PC-3 (cell line): ENCODE measurements at places on chromosomes 6 and 20. TPM values are rescaled to one million over a fixed set of nuclear protein-coding genes. Genes with fewer than 3 reads are reported as not detected.

Gene OR2J3
- total RNA-seq = 0.29 TPM in 1 of 2 replicates, not detected in the other

Gene EYA4
- total RNA-seq = 10.0 and 11.6 TPM in 2 replicates

Gene PDE7B
- total RNA-seq = not detected in 2 replicates

Gene LBP
- not detected in 2 replicates for total RNA-seq

Gene FNDC1
- not detected in 2 replicates for total RNA-seq

Gene TRAPPC3L
- total RNA-seq = not detected in 2 replicates

Gene OR12D3
- not detected in 2 replicates for total RNA-seq

Gene ADGB
- total RNA-seq = not detected in 2 replicates

GRCh38 chr6:29611426-29611825, 21.6 kb downstream of the GABBR1 start:
- H3K27ac ChIP-seq = no peak overlapping the region
- DNase-seq = no peak
- no peaks in the 10 kb centered on the region for H3K4me1 ChIP-seq

DNA sequence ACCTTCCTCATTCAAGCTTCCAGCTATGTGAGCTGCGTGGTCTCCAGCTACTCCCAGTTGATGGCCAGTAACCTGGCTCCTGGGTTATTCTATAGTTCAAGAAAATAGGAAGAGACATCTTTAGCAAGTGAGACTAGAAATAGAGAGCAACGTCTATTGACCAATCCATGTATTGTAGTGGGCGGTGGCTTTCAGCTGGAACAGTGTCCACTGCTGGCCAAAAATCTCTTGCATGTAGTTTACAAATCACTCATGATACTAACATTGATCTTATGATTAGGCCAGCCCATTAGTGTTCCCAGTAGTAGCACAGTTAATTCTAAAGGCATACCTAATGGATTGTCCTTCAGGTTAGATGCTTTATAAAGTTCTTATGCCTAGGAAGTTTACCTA, 58.9 kb upstream of the SCP2D1 start:
- no peak for DNase-seq
- no peak overlapping the region for H3K27ac ChIP-seq
- no peaks in the 10 kb centered on the region for H3K4me1 ChIP-seq
- no peaks in the 10 kb centered on the region for H3K27me3 ChIP-seq
- H3K4me3 ChIP-seq = no peak overlapping the region

DNA sequence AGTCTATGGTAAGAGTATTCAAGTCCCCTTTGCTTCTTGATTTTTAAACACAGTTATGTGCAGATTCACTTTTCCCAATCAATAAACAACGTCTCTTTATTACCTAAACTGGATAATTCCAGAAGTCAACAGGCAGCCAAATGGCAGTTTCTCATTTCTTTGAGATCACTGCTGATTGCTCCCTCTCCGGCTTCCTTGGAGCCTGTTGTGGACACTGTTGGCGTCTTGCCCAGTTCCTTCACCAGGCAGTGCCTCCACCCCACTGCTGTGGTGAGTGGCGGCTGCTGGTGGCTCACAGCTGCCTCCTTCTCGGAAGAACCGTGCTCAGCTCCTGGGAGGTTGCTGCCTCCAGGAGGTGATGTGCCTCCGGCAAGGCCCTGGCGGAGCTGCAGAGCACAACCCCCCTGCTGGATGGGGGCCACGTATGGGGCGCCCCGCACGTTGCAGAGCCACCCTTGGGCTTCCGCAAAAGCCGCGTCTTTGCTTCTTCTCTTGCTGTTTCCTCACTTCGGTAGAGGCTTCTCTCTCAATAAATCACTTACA, 105.1 kb upstream of the CNKSR3 start:
- H3K27me3 ChIP-seq = no peaks in the 10 kb centered on the region
- no peak overlapping the region for H3K27ac ChIP-seq
- peak overlapping the region; percentile 53; the same call in 1 of the 2 replicates for H3K4me3 ChIP-seq
- DNase-seq = peak; percentile 72
- peaks cover 14% of the 10 kb centered on the region; the same call in 1 of the 2 replicates for H3K4me1 ChIP-seq
- H3K36me3 ChIP-seq = no peaks in the 10 kb centered on the region

DNA sequence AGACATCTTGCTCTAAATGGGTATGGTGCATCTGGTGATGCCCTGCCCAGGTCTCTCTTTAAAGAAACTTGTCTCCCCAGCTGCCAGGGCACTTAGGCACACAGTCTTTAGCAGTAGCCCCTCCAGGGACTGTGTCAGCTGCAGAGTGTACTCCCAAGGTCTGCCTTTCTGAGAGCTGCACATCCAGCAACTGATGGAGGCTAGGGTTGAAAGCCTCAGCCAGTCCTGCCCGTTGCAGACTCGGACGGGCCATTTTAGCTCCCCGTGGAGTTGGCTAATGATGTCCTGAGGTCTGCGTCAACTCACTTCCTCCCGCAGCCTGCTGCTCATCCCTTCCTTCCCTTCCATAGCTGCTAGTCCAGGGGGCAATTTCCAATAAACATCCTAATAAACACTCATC, 381.8 kb downstream of the PTPRT start:
- no peaks in the 10 kb centered on the region for H3K36me3 ChIP-seq
- no peak overlapping the region for H3K4me3 ChIP-seq
- H3K4me1 ChIP-seq = no peaks in the 10 kb centered on the region
- H3K27me3 ChIP-seq = no peaks in the 10 kb centered on the region

DNA sequence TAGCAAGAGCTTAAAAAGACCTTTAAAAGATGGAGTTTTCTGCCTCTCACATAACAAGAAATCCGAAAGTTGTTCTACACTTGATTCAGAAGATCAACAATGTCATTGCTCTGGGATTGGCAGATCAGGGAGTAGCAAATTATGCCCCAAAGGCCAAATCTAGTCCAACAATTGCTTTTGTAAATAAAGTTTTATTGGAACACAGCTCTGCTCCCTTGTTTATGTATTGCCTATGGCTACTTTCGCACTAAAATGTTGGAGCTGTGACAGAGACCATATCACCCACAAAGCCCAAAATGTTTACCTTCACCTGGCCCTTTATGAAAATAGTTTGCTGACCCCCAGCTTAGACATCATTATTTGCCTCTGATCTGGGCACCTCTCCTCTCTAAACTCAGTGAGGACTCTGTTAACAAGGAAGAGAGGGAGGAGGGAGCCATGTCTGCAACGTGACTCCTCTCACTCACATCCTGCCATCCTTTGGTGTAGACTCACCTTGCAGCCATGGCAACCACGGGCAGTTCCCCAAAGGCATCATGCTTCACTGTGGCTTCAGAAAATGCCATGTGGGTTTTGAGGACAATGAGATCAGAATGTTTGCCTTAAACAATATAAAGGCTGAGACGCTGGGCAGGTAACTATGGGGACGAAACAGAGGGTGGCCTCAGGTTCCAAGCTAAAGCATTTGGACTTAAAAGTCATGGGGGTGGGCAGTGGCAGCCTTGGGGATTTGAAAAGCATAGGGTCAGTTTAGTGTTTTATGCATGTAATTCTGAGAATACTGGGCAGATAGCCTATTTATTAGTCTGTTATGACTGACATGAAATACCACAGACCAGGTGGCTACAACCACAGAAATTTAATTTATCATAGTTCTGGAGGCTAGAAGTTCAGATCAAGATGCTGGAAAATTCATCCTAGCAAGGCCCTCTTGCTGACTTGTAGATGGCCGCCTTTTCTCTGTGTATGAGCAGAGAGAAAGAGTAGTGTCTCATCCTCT, 149.7 kb upstream of the TNFAIP3 start:
- H3K4me3 ChIP-seq = no peak overlapping the region
- peak; percentile 87 for DNase-seq
- peak overlapping the region; percentile 51 for H3K27ac ChIP-seq
- H3K27me3 ChIP-seq = no peaks in the 10 kb centered on the region
- H3K4me1 ChIP-seq = peaks cover 13% of the 10 kb centered on the region

- H3K27me3 ChIP-seq = no peaks in the 10 kb centered on the region
- H3K4me3 ChIP-seq = no peak overlapping the region
- H3K4me1 ChIP-seq = peaks cover 7% of the 10 kb centered on the region; the same call in 1 of the 2 replicates
- no peak overlapping the region for H3K27ac ChIP-seq
- no peaks in the 10 kb centered on the region for H3K36me3 ChIP-seq
- DNase-seq = peak; percentile 64
Measured at GRCh38 chr6:139364302-139364981, 10.0 kb downstream of the CITED2 start.

DNA sequence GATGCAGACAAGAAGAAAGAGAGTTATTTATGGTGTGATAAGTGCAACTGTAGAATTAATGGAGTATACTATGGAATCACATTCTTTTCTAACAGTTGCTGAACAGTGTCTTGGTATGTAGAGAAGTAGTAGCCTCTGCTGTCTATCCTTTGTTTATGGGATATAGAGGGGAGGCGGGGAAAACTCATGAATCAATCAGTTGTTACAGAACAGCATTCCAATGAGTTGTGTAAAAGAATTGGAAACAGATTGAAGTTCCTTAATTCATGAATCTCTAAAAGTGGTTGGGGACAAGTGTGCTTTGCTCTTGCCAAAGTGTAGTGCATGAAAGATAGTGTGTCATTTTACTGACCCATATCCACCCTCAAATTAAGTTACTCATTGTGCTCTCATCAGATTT, 77.7 kb downstream of the FLRT3 start:
- no peaks in the 10 kb centered on the region for H3K27me3 ChIP-seq
- H3K36me3 ChIP-seq = no peaks in the 10 kb centered on the region
- H3K27ac ChIP-seq = no peak overlapping the region

- no peak overlapping the region for H3K27ac ChIP-seq
- H3K4me3 ChIP-seq = no peak overlapping the region
- peaks cover 5% of the 10 kb centered on the region; the same call in 1 of the 2 replicates for H3K4me1 ChIP-seq
- no peaks in the 10 kb centered on the region for H3K27me3 ChIP-seq
- no peaks in the 10 kb centered on the region for H3K36me3 ChIP-seq
Measured at GRCh38 chr20:17882065-17882833, 86.3 kb downstream of the SNX5 start.

- no peak overlapping the region for H3K4me3 ChIP-seq
- peaks cover 23% of the 10 kb centered on the region for H3K27me3 ChIP-seq
- no peaks in the 10 kb centered on the region for H3K36me3 ChIP-seq
- DNase-seq = no peak
- no peak overlapping the region for H3K27ac ChIP-seq
Measured at GRCh38 chr20:22984008-22984407, 51.1 kb upstream of the SSTR4 start.

- H3K27ac ChIP-seq = peak overlapping the region; percentile 84
- no peaks in the 10 kb centered on the region for H3K27me3 ChIP-seq
- peak; percentile 75 for DNase-seq
- peaks cover 13% of the 10 kb centered on the region; the same call in 1 of the 2 replicates for H3K4me1 ChIP-seq
Measured at GRCh38 chr6:17831135-17831534, 124.4 kb upstream of the NUP153 start.

DNA sequence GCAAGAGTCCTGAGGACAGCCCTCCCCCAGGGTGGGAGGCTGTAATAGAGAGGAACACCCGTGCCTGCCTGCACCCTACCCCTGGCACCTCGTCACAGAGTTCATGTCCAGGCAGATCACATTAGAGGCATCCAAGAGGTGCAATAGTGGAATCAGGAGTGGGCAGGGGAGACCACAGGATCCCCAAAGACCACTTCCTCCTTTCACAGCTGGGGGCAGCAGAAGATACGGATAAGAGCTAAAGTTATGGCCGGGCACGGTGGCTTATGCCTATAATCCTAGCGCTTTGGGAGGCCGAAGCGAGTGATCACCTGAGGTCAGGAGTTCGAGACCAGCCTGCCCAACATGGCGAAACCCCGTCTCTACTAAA, 1.5 kb upstream of the CAPN11 start:
- no peak overlapping the region for H3K27ac ChIP-seq
- H3K4me3 ChIP-seq = no peak overlapping the region
- H3K27me3 ChIP-seq = no peaks in the 10 kb centered on the region
- no peak for DNase-seq
- peaks cover 9% of the 10 kb centered on the region; the same call in 1 of the 2 replicates for H3K4me1 ChIP-seq
- no peaks in the 10 kb centered on the region for H3K36me3 ChIP-seq

DNA sequence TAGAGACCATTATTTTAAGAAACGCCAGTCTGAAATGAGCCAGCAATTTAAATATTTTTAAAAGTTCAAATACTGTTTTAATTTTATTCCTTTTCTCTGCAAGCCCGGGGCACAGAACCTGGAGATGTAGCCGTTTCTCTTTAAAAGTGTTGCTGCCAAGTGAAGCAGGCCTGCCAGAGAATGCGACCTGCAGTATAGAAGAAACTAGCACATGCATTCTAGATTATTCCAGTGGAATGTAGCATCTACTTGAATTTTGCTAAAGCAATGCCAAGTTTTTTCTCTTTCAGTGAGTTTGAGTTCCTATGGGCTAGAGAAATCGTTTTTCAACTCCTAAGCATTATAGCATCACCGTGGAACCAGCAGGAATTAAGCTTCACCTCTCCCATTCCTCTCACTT, 101.3 kb downstream of the QRSL1 start:
- DNase-seq = no peak
- H3K36me3 ChIP-seq = no peaks in the 10 kb centered on the region
- H3K4me3 ChIP-seq = no peak overlapping the region
- peak overlapping the region; percentile 25; the same call in 1 of the 2 replicates for H3K27ac ChIP-seq

- peaks cover 33% of the 10 kb centered on the region for H3K4me1 ChIP-seq
- H3K27me3 ChIP-seq = no peaks in the 10 kb centered on the region
- peak overlapping the region; percentile 94 for H3K4me3 ChIP-seq
- H3K36me3 ChIP-seq = peaks cover 5% of the 10 kb centered on the region
- no peak for DNase-seq
- H3K27ac ChIP-seq = peak overlapping the region; percentile 83
Measured at GRCh38 chr6:32177183-32177787, 920 bp upstream of the RNF5 start.

DNA sequence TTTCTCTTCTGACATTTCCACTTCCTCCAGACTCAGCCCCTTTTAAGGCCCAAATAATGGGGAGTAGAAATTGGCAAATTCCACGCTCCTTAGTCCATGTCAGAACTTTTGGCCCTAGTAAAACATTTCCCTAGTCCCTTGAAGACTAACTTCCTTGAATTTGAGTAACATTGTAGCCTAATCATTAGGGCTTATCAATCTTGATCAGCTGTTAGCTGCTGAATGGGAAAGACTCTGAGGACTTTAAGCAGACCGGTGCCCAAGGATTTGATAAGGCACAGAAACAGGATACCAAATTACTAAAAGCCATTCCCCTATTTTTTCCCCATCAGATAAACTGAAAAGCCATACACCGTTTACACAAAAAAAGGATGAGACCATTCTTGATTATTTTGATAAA, 37.0 kb upstream of the ECI2 start:
- H3K27ac ChIP-seq = no peak overlapping the region
- peaks cover 11% of the 10 kb centered on the region; the same call in 1 of the 2 replicates for H3K4me1 ChIP-seq
- no peak for DNase-seq
- no peaks in the 10 kb centered on the region for H3K27me3 ChIP-seq

GRCh38 chr6:27679308-27679963, 206.5 kb upstream of the ZNF184 start:
- no peak overlapping the region for H3K27ac ChIP-seq
- no peaks in the 10 kb centered on the region for H3K4me1 ChIP-seq

- H3K4me1 ChIP-seq = no peaks in the 10 kb centered on the region
- H3K27me3 ChIP-seq = no peaks in the 10 kb centered on the region
- DNase-seq = no peak
- no peak overlapping the region for H3K4me3 ChIP-seq
Measured at GRCh38 chr20:32847964-32848363, 10.8 kb upstream of the EFCAB8 start.

DNA sequence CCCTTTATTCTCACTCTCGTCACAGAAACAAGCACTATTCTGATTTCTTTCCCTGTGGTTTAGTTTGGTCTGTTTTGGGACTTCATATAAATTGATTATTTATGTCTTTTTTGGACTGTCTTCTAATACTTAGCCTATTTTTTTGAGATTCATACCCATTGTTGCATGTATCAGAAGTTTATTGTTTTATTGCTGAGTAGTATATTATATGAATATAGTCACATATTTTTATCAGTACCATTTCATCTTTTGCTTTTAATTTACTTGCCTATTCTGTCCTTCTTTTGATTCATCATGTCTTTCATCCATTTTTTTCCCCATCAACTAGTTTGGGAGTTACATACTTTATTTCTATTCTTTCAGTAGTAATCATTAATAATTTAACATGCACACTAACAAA, 112.0 kb downstream of the ID4 start:
- H3K4me3 ChIP-seq = no peak overlapping the region
- no peaks in the 10 kb centered on the region for H3K4me1 ChIP-seq
- H3K27ac ChIP-seq = no peak overlapping the region
- no peaks in the 10 kb centered on the region for H3K36me3 ChIP-seq
- peaks cover 30% of the 10 kb centered on the region for H3K27me3 ChIP-seq
